ENCODE measurements at places on chromosomes 7 and 10.

DNA sequence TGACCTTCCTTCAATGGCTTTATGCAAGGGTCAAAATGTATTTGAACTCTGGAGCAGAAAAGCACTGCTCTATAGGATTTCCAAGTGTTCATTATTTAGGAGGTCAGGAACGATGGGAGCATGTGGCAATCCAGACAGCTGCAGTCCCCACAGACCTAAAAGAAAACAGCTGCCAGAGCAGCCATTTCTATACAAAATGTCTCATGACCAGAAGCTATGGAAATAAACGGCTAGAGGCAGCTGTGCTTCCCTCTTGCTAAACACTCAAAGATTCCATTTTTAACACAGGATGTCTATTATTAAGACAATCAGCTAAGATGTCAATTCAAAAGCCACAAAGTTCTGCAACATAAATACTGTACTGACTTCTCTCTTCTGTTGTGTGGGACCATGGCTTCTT, 879.1 kb upstream of the C7orf33 start:
- no peak for DNase-seq

- no peak for DNase-seq
These were observed 82.5 kb upstream of the CAPZA2 start for GRCh38 chr7:116779931-116780330.

DNA sequence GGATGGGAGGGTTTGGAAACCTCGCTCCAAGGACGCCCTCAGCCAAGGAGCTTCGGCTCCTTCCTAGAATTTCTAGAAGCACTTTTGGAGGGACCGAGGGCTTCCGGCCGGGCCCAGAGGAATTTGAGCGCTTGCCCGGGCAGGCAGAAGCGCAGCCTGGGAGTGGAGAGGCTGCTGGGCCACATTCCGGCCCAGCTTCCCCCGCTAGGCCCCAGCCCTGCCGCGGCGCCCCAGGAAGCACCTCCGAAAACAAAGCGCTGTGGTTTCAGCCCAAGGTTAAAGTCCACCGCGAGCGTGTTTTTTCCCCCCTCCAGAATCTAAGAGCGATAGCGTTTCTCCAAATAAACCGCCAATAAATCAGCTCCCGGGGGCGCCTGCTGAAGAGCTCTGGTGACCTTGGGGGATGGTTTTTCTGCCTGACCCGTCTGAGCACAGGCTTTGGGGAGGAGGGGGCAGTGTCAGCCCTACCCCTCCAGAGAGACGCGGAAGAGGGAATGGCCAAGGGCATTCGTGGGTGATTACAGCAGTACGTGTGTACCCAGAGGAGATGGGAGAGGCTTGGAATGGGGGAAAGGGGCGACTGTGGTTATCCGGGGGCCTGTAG, 5.7 kb upstream of the TNRC18 start:
- no peak for DNase-seq

DNA sequence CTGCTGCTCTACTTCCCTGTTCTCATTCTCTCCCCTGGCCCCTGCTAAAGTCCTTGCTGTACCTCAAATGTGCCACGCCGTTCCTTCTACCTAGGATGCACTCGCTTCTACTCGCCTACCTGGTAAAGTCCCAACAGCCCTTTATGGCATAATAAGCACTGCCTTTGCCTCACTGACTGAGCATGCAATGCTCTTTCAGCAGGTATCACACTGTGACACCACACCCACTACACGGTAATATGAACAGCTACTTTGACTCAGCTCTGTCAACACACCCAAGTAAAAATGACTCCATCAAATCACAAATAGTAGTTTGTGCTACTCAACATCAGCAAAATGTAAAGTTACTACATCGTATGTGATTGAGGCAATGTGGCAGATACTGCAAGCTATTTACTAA, 37.6 kb downstream of the FAM204A start:
- no peak for DNase-seq

DNA sequence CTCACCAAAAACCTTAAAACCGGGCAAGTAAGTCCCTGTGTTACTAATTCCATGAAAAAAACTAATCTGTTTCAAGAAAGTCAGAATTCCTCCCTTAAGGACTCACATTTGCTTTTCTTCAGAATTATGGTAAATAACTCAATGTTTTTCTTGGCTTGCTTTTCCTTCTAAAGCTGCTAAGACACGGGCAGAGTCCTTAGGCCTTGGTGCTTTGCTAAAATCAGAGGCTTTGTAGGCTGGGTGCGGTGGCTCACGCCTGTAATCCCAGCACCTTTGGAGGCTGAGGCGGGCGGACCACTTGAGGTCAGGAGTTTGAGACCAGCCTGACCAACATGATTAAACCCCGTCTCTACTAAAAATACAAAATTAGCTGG, 32.0 kb downstream of the GNA12 start:
- no peak for DNase-seq

GRCh38 chr7:55006499-55006898, 12.3 kb upstream of the EGFR start:
- DNase-seq: no peak

- DNase-seq: no peak
These were observed 183.4 kb downstream of the ELFN1 start for GRCh38 chr7:1853431-1853985.

GRCh38 chr7:115357703-115357999, 435.8 kb downstream of the MDFIC start:
- DNase-seq: no peak

DNA sequence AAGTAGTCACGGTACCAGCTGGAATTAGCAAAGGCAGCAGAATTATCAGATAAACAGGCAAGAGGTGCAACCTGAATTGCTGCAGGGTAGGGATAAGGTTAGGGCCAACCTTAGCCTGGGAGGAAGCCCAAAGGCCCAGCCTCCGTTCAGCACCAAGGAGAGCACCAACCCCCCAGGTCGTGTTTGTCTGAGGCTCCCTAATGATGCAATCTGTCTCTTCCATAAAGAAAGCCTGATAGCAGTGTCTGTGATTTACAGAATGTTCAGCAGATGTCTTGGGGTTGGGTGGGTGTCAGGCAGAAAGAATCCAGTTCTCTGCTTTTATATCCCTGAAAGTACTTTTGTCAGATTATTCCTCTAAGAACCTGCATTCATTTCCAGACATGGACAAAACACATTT, 328.4 kb upstream of the AOAH start:
- no peak for DNase-seq

GRCh38 chr10:44032216-44032615, 352.7 kb downstream of the CXCL12 start:
- DNase-seq: no peak

DNA sequence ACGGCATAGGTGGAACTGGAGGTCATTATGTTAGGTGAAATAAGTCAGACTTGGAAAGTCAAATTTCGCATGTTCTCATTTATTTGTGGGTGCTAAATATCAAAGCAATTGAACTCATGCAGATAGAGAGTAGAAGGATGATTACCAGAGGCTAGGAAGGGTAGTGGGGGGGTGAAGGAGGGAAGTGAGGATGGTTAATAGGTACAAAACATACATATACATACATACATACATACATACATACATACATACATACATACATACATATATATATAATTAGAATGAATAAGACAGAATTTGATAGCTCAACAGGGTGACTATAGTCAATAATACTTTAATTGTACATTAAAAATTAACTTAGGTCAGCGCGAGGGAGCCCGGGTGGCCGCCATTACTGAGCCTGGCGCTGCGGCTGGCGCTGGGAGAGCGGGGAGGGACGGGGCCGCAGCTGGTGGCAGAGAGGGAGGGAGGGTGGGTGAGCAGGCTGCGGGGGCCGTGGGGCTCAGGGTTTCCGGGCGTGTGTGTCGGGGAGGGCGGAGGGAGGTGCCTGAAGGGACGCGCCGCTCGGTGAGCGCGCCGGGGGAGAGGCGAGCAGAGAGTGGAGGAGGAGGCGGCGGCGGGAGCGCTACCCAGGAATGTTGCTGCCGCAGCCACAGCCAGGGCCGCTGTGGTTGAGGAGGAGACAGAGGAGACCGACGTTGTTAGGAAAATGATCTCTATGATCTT, 85.8 kb upstream of the EGFR start:
- DNase-seq: no peak

DNA sequence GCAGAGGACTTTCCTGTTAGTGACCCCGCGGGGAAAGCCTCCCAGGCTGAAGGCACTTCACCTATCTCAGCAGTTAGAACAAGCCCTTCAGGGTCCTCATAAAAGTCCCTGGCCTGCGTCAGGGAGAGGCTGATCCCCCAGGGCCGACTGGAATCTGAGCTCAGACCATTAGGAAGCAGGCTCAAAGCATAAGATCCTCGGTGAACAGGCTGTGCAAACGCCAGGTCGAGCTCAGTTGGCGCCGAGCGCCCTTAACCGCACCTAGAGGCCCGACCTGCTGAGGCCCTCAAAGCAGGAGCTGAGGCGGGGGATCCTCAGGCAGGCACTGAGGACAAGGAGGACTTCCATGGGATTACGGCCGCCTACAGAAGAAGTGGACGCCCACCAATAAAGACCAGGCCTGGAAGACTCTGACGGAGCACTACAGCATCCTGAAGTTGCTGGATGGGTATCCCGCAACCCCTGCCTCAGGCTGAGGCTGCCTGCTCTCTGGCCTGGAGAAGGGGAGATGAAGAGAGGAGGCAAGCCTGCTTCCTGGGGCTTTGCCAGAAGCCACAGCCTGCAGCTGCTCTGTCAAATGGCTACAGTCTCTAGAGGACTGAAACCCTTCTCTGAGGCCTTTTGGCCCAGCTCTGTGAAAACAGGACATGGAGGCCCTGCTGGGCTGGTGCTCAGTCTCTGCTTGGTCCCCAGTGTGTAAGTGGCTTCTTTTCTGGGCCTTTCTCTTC, 29.9 kb downstream of the LIPJ start:
- DNase-seq: no peak

Measured in activated CD4-positive, alpha-beta T cell treated with anti-CD3 and anti-CD28 coated beads, Interleukin-10, Interleukin-2, amounts not matched to agents 100 ng/mL and 50 ng/mL, durations not matched to agents 16 hours and 8 hours (primary cell).